ENCODE measurements at places on chromosomes 16 and 17.
A peak's percentile ranks its signal among the peaks of the same experiment; 100 is the strongest.

DNA sequence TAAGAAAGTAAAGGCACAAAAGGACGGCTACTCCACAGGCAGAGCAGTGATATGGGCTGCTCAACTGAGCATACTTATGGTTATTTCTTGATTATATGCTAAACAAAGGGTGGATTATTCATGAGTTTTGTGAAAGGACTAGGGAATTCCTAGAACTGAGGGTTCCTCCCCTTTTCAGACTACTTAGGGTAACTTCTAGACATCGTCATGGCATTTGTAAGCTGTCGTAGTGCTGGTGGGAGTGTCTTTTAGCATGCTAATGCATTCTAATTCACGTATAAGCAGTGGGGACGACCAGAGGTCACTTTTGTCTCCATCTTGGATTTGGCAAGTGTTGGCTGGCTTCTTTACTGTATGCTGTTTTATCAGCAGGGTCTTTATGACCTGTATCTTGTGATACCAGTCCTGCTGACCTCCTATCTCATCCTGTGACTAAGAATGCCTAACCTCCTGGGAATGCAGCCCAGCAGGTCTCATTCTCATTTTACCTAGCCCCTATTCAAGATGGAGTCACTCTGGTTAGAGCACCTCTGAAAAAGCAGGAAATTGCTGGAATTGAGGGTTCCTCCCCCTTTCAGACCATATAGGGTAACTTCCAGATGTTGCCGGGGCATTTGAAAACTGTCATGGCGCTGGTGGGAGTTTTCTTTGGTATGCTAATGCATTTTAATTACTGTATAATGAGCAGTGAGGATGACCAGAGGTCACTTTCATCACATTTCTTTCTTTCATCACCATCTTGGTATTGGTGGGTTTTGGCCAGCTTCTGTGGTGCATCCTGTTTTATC is 388.5 kb downstream of the XYLT1 start:
- no peak for DNase-seq

DNA sequence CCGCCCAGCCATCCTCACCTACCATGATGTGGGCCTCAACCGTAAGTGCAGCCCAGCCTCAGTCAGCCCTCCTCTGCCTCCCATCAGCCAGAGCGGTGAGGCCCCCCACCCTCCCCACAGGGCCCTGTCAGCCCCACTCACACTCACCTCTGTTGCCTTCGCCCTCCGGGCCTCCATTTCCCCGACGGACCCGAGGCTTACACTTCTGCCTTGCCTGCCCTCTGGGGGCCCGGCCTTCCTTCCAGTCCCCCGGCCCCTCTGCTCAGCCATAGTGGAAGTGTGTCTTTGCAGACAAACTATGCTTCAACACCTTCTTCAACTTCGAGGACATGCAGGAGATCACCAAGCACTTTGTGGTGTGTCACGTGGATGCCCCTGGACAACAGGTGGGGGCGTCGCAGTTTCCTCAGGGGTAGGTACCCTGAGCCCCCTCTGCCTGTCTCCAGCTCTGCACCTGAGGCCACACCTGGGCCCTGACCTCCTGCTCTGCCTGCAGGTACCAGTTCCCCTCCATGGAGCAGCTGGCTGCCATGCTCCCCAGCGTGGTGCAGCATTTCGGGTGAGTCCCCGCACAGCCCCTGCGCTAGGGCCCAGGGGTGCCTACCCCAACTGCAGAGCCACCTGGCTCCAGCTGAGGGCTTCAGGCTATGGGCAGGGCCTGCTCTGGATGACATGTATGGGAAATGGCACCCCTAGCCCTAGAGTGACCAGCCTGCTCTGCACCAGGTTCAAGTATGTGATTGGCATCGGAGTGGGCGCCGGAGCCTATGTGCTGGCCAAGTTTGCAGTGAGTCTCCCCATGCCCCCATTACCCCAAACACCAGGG is 4.1 kb downstream of the NDRG4 start:
- DNase-seq = no peak

DNA sequence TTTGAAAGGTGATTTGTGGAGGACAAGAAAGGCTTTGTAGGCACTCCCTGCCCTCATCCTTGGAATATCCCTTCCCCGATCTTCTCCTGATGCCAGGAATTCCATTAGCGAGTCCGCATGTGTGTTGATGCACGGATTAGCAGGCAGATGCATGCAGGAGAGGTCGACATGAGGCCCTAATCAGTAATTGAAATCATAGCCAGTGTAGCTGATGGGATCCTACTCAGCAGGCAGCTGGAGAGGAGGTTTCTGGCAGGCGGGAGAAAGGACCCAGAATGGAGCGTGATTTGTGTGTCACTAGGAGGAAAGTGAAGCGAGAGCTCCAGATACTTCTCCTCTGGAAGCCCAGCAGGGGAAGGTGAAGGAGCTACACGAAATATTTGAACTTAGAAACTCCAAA is 196.3 kb upstream of the CDH11 start:
- DNase-seq = peak; percentile 51

DNA sequence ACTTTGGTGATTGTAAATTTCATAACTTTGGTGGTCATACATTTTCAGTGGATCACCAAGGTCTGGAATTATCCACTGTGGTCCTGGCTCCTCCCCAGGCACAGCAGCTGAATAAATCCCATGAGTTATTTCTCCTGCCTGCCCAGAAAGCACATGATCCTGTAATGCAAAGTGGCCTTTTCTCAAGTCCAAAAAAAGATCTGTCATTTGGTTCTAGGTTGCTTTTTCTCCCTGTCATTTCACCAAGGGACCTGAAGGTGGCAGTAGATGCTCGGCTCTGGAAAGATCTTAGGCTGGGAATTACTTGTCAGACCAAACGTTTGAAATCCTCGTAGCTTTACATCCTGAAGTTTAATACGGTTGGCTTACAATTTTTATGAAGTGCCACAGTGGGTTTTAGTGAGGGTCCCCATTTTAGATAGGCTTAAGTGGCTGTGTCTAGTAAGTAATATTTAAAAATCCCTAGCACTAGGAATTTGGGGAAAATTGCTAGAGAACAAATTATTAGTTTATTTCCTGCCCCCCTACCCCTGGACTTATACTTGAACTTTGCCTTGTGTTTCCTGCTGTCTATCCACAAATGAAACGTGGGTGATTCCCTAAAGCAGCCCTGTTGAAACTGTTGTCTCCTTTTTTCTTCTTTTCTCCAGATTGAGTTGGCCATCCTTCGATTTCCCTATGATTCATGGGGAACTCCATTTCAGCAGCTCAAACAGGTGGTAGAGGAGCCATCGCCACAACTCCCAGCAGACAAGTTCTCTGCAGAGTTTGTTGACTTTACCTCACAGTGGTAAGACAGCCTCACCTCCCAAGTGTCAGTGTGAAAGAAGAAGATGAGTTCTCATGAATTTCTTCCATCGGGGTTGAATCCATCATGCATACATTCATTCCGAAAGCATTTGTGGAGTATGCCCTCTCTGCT is 111.7 kb downstream of the MAP2K6 start:
- peak; percentile 62 for DNase-seq

- DNase-seq = no peak
Observed at GRCh38 chr17:36498560-36499300, 12.2 kb downstream of the ZNHIT3 start.

GRCh38 chr17:32441886-32442285 is 2.4 kb upstream of the PSMD11 start:
- DNase-seq = no peak

DNA sequence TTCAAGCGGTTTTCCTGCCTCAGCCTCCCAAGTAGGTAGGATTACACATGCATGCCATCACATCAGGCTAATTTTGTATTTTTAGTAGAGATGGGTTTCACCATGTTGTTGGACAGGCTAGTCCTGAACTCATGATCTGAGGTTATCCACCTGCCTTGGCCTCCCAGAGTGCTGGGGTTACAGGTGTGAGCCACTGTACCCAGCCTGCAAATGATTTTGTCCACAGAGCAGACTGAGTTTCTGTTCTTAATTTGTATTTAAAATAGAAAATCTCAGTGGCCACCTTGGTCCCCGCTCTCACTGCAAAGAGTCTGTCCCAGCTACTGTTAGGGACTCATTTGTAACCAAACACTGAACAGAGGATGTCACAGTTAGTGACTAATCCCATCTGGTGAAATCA is 415.7 kb upstream of the RBFOX1 start:
- DNase-seq = no peak

DNA sequence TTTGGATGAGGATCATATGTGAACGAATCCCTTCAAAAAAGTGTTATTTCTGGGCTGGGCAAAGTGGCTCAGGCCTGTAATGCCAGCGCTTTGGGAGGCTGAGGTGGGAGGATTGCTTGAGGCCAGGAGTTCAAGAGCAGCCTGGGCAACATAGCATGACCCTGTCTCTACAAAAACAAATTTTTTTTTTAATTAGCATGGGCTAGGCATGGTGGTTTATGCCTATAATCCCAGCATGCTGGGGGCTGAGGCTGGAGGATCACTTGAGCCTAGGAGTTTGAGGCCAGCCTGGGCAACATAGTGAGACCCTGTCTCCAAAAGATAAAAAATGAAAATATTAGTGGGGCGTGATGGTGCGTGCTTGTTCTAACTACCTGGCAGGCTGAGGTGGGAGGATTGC is 4.6 kb downstream of the TAOK1 start:
- DNase-seq = no peak

GRCh38 chr16:3175157-3176093 is 12.6 kb upstream of the OR1F1 start:
- DNase-seq = peak; percentile 72

DNA sequence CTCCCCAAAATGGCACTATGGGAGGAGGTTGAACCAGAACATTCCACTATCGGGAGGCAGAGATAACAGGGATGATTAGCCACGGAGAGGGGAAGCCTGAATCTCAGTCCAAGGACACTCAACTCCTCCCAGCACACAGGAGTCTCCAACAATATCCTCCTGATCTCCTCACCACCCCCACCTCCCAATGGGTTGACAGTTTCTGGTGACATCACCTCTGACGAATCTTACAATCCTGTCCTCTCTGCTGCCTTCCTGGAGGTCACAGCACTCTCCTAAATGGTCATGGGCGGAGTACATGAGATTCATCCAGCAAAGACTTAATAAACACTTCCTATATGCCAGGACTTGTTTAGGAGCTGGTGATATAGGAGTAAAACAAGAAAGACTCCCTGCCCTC is 80.9 kb downstream of the SLC6A2 start:
- no peak for DNase-seq

DNA sequence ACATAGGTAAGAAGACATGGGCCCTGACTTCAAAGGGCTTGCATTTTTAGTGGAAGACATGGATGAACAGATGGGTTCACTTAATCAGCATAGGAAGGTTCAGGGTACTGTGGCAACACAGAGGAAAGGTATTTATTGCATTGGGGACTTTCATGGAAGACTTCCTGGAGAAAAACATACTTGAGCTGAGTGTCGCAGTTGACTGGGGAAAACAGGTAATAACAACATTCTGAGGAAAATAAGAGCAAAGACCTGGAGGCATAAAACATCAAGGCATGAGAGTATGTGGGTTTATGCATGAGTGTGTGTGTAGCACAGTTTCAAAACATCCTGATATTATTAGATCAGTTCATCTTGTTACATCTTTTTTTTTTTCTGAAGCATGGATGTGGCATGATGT is 82.7 kb downstream of the MAP2K6 start:
- DNase-seq = no peak

- peak; percentile 23 for DNase-seq
Observed at GRCh38 chr16:24652209-24652712, 77.2 kb upstream of the TNRC6A start.

GRCh38 chr17:7019839-7020519 is 2.9 kb upstream of the BCL6B start:
- peak; percentile 52 for DNase-seq

DNA sequence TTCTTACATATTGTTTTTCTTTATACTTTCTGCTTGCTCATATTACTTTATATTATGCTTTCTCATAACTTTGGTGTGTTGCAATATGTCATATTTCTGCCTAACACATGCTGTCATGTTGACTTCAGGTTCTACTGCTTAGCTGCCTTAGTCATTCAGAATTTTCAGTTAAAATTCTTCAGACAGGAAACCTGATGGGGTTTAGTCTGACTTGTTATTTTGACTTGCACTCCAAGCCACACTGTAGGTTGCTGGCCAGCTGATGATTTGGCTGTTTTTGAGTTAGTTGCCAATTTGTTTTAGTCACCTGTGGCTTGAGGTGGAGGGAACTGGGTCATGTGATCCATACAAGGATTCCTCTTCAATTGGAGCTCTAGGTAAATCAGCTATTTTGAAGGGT is 315.4 kb downstream of the MAP2K6 start:
- DNase-seq = peak; percentile 62

DNA sequence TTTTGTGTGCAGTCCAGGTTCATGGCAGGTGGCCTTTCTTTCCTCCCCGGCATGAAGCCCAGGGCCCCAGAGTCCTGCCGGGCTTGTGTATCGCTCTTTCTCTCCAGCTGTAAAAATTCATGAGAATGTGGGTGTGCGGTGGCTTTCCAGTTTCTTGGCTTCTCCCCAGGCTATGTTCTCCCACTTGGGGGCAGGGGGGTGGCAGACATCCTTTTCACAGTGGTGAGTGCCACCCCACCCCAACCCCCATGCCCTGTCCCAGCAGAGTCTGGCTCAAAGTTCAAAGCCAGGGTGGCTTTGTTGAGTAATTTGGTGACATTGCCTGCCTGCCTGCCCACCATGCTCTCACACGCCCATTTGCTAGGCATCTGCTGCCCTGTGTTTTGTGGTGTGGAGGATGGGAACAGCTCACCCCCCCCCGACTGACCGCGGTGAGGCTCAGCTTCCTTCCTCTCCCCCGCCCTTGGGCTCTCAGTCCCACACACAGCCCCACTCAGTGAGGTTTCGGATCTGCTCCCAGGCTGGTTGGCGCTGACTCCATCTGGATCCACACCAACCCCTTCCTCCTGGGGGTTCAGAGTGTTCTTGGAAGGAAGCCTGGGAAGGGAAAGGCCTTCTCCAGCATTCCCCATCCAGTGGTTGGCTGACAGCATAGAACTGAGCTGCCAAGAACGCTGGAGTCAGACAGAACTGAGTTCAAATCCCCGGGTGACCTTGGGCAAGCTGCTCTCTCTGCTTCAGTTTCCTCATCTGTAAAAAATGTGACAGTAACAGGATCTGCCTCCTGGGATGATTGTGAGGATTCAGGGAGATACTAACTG is 36.0 kb downstream of the CHD9 start:
- DNase-seq = peak; percentile 97

DNA sequence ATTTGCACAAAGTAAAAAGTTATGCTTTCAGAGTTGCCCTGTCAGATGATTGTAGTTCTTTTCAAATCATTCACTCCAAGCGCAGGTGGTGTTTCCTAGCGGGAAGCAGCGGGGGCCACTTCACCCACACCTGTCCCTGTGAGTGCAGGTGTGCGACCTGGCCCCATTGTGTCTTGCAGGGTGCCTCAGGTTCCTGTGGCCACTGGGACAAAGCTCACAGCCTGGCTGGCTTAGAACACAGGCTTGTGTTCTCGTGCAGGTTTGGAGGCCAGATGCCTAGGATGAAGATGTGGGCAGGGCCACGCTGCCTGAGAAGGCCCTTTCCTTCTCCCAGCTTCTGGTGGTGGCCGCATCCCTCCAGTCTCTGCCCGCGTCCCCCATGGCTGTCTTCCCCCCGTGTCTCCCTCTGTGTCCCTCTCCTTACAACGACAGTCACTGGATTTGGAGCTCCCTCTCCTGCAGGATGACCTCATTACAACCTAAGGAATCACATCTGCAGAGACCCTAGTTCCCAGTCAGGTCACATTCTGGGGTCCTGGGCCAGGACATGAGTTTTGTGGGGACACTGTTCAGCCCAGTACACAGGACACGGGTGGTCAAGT is 90.5 kb downstream of the NPIPB11 start:
- no peak for DNase-seq
